ENCODE measurements at places on chromosomes 2 and 18.
A peak's percentile ranks its signal among the peaks of the same experiment; 100 is the strongest.

DNA sequence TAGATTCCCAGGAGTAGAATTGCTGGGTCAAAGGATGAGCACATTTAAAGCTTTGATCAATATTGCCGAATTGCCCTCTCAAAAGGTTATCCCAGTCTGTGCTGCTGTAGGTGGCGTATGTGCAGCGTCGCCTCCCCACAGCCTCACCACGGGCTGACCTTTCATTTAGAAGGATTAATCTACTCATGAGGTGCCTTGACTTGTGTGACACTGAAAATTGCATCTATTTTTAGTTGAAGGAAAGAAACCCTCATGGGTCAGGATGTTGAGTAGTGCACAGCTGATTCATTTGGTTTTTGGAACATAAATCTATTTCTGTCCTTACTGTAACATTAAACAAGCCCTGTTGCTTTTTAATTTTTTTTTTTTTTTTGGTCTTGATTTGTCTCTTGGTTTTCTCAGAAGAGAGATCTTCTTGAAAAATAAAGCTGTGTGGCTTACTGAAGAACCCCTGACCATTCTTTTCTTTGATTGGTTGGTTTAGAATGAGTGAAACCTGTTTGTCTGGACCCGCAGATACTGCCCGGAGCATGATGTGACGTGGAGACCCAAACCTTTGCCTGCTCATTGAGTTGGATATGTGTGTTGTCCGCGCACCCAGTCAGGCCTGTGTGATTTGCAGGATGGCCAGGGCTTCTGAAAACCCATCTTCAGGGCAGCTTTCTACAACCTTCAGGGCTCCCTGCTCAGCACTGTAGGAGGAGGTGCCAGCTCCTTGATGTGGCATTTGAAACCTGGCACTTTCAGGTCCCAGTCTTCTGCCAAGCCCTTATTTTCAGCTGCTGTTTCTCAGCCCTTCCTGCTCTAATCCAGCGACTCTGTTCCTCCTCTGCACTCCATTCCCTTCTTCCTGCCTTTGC is 61.0 kb downstream of the LPIN1 start:
- no peak for DNase-seq

DNA sequence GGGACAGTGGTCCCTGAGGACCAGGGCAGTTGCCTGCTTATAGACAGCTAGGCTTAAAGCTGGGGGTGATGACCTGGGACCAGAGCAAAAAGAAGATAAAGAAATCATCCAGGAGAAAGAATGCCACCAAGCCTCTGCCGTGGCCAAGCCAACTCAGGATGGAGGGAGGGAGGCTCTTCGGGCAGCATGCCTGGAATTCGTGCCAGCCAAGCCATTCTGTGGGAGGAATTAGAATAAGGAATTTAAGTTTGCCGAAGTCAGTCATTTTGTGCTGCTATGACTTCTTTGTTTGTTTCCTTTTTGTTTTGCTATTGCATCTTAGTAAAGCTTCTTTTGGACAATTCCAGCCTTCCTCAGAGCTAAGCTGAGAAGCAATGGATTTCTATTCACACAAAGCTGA is 124.1 kb downstream of the EN1 start:
- DNase-seq = no peak

- DNase-seq = no peak
Observed at GRCh38 chr2:231988179-231988866, 26.8 kb downstream of the DIS3L2 start.

- DNase-seq = no peak
Observed at GRCh38 chr2:215290980-215291599, 20.8 kb upstream of the ATIC start.

GRCh38 chr2:17719562-17720371 is 33.8 kb downstream of the SMC6 start:
- peak; percentile 39 for DNase-seq

- peak; percentile 95 for DNase-seq
Observed at GRCh38 chr18:50614838-50615237, 55.0 kb downstream of the MAPK4 start.

DNA sequence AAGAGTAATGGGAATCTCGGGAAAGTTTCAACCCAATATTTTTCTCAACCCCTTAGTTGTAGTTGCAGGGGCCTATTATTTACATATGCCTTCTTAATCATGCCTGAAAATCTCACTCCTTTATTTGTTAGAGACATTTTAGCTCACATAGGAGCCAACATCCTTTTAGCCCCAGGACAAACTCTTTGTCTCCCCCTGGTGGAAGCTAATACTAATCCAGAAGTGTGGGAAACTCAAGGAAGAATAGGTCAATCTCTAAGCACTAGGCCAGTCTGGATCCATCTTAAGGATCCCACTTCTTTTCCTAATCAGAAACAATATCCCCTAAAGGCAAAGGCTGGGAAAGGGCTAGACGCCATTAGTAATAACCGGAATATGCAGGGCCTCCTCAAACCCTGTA is 550.9 kb upstream of the PKDCC start:
- DNase-seq = peak; percentile 1

DNA sequence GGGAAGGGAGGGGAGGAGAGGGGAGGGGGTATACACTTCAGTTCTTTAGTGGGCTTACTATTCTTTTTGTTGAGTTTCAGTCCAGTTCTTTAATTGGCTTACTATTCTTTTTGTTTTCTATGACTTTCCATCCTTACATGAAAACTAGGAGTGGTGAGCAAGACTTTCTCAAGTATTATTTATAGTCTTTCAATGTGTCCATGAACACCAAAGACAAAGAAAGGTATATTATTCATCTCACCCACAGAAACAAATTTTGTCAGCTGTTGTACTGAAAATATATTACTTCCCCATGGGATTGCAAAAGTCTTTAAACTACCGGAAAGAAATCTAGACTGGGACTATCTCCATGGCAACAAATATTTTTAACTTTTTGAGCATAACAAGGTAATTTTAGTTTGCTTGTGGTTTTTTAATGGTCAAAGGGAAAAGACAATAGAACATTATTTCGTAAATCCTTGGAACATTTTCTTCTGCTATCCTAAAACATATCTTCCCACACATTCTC is 17.6 kb downstream of the ADAM17 start:
- no peak for DNase-seq

DNA sequence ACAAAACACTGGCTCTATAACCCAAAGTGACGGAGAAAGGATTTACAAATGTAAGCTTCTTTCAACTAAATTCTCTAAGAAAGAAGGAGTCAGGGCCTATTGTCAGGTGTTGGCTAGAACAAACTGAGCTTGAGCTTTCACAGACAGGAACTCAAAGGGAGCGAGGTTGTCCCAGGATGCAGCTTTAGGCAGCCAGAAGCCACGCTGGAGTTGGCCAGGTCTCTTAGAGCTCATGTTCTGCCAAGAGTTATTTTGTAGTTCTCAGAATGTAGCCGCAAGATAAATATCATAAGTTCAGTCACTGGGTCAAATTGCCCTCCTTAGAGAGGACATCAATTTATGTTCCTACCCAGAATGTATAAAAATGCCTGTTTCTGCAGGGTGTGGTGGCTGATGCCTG is 54.1 kb upstream of the GREB1L start:
- DNase-seq = no peak

GRCh38 chr2:193253014-193253530 is 1058.3 kb upstream of the TMEFF2 start:
- no peak for DNase-seq

DNA sequence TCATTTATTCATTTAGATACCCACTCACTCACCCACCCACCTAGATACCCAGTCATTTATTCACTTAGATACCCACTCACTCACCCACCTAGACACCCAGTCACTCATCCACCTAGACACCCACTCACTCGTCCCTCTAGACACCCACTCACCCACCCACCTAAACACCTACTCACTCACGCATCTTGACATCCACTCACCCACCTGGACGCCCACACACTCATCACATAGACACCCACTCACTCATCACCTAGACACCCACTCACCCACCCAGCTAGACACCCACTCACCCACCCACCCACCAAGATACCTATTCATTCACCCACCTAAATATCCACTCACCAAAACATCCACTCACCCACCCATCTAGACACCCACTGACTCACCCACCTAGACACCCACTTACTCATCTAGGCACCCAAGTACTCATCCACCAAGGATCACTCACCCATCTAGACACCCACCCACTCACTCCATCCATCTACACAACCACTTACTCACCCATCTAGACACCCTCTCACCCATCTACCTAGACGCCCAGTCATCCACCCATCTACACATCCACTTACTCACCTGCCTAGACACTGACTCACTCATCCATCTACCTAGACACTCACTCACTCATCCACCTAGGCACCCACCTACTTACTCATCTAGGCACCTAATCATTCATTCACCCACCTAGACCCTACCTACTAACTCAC is 723.7 kb upstream of the RAB6C start:
- peak; percentile 50 for DNase-seq

- DNase-seq = no peak
Observed at GRCh38 chr2:69253112-69253511, 133.9 kb downstream of the GFPT1 start.

GRCh38 chr2:46679761-46680160 is 200.4 kb downstream of the TMEM247 start:
- no peak for DNase-seq

GRCh38 chr2:127658146-127658545 is 12.2 kb downstream of the GPR17 start:
- no peak for DNase-seq

GRCh38 chr2:240449764-240450531 is 14.5 kb downstream of the GPC1 start:
- peak; percentile 88 for DNase-seq

DNA sequence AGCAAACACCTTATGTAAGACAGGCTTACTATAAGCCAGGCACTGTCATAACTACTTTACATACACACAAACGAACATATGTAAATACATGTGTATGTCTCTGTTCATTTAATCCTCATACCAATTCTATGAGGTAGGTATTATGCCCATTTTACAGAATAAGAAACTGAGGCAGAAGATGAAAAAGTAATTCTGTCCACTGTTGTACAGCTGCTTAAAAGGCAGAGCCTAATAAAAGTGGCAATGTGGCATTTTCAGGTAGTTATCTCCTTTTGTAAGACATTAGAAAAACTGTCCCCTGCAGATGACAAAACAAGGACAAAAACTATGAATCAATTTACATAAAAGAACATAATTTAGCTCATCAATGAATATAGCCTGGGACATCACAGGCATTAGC is 69.9 kb downstream of the PLEKHM3 start:
- no peak for DNase-seq

GRCh38 chr2:26327291-26328272 is 18.4 kb upstream of the SELENOI start:
- DNase-seq = no peak

- no peak for DNase-seq
Observed at GRCh38 chr2:240407090-240407489, 28.4 kb upstream of the GPC1 start.

GRCh38 chr2:27016801-27017325 is 15.9 kb upstream of the TMEM214 start:
- DNase-seq = peak; percentile 48

DNA sequence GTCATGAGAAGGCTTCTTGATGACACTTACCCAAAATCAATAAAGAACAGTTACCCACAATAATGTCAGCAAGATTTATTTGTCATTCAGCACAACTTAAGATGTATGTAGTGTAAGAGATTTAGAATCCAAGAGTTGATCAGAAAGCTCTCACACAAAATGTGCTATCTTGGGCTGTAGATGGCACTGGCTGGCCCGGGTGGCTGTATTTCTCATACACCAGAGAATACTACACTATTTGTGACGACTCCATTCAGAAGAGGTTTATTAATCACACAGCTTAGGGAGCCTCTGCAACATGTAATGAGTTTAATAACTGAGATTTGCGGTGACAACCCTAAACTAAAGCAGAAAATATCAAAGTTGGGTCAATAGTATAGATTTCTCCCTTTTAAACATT is 530.4 kb upstream of the KLHL29 start:
- DNase-seq = no peak

DNA sequence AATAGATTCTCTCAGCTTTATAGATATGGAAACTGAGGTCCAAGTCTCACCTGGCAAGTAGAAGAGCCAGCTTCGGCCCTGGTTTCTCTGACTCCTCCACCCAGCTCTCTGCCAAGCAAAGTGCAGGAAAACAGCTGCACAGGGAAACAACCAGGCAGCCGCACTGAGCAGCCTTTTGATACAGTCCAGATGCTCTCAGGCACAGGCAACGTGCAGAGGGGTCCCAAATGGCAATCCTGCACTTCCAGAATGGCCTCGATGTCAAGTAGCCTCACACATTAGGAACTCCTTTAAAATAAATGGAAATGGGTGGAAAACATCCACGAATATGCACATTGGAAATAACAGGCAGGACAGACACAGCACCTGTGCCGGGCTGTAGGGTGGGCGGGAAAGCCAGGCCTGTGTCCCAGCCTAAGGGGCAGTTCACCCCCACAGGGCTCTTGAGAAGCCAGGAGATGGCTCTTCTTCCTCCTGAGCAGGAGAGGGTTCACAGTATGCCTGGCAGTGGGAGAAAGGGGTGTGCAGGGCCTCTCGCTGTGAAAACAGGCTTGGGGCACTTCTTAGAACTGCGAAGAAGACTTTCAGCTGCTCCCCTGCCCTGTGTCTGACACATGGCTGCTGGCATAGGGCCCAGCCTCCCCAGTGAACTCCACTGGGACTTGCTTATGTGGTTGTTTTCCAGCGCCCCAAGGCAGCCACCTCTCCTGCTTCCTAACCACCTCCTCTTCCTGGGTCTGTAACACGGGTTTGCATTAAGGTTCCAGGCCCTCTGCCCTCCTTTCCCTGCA is 63.9 kb upstream of the TUBA3E start:
- DNase-seq = peak; percentile 29

DNA sequence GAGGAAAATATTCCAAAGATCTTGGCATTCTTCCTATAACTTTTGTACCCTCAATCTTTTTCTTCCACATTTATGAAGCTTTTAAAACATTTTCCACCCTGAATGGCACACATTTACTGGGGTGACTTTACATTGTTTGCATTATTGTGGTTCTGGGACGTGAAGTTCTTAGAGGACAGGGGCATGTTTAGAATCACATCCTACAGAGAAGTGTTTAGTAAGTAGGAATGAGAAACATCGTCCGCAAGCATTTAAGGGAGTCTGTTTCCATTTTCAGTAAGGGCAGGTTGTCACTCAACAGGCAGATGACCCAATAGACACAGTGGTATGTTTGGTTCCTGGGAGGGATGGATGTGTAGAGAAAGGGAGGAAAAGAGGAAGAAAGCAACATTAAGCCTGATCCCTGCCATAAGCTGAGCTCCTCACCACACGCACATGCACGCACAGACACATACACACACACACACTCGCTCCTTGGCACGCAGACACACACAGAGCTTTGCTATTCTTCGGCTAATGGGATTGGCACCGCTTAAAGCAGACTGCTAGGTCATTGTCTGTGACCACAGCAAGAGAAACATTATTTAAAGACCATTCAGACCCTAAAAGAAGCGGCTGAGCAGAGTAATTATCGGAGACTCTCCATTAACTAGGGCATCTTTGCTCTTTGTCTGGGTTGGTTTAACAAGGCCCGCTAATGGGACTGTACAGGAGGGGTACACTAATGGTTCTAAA is 14.2 kb upstream of the PLEKHM3 start:
- no peak for DNase-seq

- DNase-seq = no peak
Observed at GRCh38 chr2:124426625-124427024, 401.5 kb downstream of the CNTNAP5 start.

DNA sequence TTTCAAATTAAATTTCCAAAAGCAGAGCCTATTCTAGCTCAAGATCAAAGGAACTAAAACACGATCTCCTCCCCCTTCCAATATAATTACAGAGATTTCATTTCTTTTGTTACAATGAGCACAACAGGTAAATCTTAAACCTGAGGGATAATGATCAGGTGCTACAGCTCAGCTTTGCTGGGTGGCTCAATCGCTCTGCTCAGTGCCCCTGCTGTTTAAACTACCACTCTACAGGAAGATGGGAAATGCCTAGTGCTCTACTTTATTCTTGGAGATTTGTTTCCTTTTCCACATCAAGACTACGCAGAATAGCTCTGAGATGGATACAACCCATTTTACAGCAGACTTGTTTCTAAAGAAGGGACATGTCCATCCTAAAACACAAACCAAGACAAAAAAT is 162.3 kb downstream of the TCF4 start:
- DNase-seq = no peak
